ENCODE measurements at places on chromosomes 5 and 9. TPM values are rescaled to one million over a fixed set of nuclear protein-coding genes. Genes with fewer than 3 reads are reported as not detected.

The RICTOR gene
- total RNA-seq = 22.5 TPM

- H3K4me3 ChIP-seq = no peak overlapping the region
- no peaks in the 10 kb centered on the region for H3K27me3 ChIP-seq
- no peaks in the 10 kb centered on the region for H3K36me3 ChIP-seq
Observed at GRCh38 chr5:153974813-153975163, 63.9 kb downstream of the FAM114A2 start.

DNA sequence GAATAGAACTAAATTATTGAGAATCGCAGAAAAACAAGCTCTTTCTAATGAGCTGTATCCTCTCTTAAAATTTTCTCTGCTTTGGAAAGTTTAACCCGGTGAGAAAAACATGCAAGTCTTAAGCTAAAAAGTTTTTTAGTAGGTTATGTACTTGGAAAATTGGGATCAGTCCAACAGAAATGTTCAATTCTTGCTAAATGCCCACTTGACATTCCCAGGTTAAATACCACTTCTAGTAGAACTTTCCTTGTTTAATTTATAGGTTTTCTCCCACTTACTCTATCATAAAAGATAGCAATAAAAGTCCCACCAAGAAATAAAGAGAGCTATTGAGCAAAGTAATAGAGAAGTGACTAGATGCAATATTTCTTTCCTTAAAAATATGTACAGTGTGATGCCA is 157.1 kb downstream of the CCDC192 start:
- H3K4me1 ChIP-seq = no peaks in the 10 kb centered on the region
- H3K4me3 ChIP-seq = no peak overlapping the region
- H3K27me3 ChIP-seq = no peaks in the 10 kb centered on the region
- no peak for DNase-seq
- no peak overlapping the region for H3K27ac ChIP-seq

- H3K4me3 ChIP-seq = no peak overlapping the region
- no peaks in the 10 kb centered on the region for H3K36me3 ChIP-seq
- no peaks in the 10 kb centered on the region for H3K4me1 ChIP-seq
- no peak for DNase-seq
- H3K27me3 ChIP-seq = no peaks in the 10 kb centered on the region
Observed at GRCh38 chr5:84870369-84870768, 485.7 kb upstream of the EDIL3 start.

GRCh38 chr5:39547553-39548154 is 122.9 kb upstream of the DAB2 start:
- H3K4me1 ChIP-seq = no peaks in the 10 kb centered on the region
- peak overlapping the region; percentile 1 for H3K27ac ChIP-seq
- no peaks in the 10 kb centered on the region for H3K27me3 ChIP-seq
- H3K36me3 ChIP-seq = no peaks in the 10 kb centered on the region
- DNase-seq = no peak
- H3K4me3 ChIP-seq = no peak overlapping the region

DNA sequence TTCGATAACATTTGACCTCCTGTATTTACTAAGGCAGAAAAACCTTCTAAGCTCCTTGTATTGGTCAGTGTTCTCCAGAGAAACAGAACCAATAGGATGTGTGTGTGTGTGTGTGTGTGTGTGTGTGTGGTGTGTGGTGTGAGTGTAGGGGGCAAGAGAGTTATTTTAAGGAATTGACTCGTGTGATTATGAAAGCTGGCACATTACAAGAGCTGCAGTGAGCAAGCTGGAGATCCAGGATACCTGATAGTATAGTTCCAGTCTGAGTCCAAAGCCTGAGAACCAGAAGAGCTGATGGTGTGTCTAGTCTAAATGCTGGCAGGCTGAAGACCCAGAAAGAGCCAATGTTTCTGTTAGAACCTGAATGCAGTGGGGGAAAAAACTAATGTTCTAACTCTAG is 21.2 kb upstream of the PIK3R1 start:
- H3K27ac ChIP-seq = no peak overlapping the region
- no peaks in the 10 kb centered on the region for H3K27me3 ChIP-seq
- no peak overlapping the region for H3K4me3 ChIP-seq
- no peak for DNase-seq
- H3K36me3 ChIP-seq = no peaks in the 10 kb centered on the region

DNA sequence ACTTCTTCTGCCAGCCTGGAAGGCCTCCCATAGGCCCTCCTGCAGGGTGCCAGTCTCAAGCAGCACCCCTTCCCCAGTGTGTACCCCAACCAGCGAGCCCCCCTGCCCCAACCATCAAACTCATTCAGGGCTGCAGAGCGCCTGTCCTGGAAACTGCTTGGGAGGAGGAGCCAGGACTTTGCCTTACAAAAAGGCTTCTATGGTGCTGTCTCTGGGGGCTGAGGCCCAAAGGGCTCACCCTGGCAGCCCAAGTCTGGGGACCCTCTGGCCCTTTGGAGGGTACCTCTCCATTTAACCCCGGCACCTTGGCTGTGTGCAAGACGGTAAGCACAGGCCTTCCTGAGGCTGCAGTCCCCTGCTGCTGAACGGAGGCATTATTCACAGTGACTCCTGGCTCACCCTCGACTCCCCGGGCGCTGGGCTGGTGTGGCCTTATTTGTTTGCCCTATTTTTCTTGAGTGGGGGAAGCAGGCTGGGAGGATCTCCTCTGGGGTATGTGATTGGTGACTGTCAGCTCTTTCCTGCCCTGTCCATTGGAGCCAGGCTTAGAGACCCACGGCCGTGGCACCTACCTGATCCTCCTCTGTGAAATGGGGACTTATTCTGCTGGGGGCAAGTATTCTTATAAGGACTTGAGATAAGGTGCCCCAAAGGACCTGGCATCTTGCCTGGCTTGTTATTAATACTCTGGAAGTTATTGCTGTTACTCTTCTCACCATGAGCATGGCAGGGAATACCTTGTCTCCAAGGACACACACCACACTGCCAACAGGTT is 5.8 kb downstream of the LMX1B start:
- no peak overlapping the region for H3K27ac ChIP-seq
- no peaks in the 10 kb centered on the region for H3K36me3 ChIP-seq
- peaks cover 36% of the 10 kb centered on the region for H3K4me1 ChIP-seq
- peaks cover 99% of the 10 kb centered on the region for H3K27me3 ChIP-seq
